SHP77 treated with DMSO at 0.1 percent for 48 hours (cell line): ENCODE measurements at places on chromosomes 7 and 10.
A peak's percentile ranks its signal among the peaks of the same experiment; 100 is the strongest.

DNA sequence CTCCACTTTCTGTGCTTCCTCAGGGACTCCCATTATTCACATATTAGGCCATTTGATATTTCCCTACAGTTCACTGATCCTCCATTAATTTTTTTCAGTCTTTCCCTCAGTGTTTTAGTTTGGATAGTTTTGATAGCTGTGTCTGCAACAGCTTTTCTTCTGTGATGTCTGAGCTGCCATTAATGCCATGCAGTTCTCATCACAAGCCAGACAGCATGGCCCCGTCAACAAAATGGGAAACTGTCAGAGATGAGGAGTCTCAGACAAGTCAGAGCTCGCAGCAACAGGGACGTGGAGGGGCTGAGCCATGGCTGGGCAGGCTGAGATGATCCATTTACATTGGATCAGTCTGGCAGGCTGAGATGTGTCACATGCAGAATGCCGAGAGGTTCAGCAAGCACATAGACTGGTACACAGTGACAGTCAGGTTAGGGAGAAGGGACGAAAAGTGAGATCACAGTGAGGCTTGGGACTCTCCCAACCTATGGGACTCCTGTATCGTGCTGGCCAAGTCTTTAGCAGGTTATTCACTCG, 65.4 kb downstream of the NPS start:
- DNase-seq, result no peak

GRCh38 chr7:138543739-138544138, 83.7 kb downstream of the TRIM24 start:
- DNase-seq, result no peak

DNA sequence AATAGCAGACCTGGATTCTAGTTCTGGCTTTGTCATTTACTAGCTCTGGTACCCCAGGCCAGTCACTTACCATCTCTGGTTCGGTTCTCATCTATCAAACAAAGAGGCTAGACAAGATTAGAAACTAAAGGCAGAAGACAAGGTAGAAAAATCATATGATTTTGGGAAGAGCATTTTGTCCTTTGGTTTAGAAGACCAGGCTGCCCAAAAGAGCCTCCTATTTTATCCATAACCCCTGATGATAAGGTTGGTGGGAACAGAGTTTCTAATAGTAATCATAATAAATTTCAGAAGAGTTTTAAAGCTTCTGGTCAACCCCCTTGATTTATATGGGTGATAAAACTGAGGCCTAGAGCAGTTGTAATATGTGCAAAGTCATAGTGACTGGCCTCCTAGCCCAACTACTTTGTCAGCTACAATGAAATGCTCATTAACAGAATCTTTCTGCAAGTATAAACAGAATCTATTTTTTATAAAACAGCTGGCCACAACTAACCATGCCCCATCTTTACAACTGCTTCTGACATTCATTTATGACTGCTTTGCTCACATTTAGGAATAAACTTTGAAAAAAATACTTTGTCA, 23.4 kb downstream of the COX15 start:
- no peak for DNase-seq

DNA sequence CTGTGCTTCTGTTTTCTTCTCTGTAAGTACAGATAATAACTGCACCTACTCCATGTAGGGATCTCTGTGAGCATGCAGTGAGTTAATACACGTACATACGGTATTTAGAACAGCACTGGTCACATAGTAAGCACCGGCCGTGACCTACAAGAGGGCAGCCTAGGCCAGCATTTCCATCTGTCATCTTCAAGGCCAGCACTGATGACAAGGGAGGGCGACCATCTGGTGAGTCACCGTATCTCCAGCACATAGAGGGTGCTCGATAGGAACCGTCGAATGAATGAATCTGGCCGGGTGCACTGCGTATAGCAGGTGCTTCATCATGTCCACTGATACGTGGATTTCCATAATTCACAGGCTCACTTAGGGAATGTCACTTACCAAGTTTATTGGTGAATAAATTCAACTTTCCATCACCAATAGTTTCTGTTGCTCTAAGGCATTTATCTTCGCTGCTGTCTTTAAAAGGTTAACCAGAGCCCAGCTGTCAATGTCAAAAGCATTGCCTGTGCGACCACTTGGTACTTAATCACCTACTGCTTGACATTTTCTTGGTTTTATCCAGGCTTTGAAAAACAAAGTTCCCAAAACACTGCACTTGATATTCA, 8.3 kb downstream of the NOD1 start:
- DNase-seq, result peak; percentile 57

DNA sequence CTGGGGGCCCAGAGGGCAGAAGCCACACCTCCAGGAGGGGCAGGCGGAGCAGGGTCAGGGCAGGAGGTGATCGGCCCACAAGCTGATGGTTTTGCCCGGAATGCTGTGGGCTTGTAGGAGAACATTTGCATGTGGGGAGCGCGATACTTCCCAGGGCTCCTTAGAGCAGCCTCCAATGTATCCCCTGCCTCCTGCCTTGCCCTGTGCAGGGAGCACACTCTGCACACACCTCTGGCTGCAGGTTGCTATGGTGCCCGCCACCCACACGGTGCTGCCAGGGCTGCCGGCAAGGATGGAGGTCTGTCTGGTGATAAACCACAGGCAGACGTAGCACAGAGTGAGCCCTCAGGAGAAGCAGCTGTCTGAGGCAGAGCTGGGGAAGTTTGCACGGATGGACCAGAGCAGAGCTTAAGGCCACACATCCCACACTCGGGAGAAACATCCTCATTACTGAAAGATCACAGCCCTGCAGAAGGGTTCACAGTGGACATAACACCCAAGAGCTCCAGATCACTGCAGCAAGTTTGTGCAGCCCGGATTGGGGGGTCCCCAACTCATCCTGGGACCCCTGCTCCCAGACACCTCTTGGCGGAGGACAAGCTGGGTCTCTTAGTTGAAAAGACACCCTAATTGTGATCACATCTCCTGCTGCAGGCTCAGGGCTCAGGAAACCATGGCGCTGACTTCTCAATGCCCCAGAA, 41.8 kb downstream of the VIPR2 start:
- DNase-seq, result no peak

GRCh38 chr10:131290781-131291180, 20.7 kb downstream of the TCERG1L start:
- no peak for DNase-seq

GRCh38 chr10:50470798-50471582, 152.8 kb downstream of the SGMS1 start:
- no peak for DNase-seq

- DNase-seq, result no peak
Measured at GRCh38 chr10:944034-944831, 12.7 kb upstream of the LARP4B start.

DNA sequence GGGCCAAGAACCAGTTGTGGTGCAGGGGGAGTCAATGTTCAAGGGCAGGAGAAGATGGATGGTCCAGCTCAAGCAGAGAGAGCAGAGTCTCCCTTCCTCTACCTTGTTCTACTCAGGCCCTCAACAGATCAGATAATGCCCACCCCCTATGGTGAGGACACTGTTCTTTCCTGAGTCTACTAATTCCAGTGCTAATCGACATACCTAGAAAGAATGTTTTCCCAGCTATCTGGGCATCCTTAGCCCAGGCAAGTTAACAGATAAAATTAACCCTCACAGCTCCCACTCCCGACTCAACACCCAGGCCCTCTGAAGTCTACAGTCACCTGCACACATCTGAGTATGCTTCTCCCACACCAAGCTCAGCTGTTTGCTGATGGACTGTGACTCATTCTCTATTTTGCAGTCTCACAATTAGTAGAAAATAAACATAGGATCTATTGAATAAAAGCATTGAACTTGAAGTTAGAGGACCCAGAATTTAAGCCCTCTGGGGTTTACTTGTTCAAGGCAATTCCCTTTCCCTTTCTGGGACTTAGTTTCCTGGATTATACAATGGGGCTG, 17.1 kb downstream of the COL13A1 start:
- DNase-seq, result no peak
